Heart right ventricle (tissue), 16 donors: ENCODE measurements at places on chromosomes 5 and 9. TPM values are rescaled to one million over a fixed set of nuclear protein-coding genes. Genes with fewer than 3 reads are reported as not detected.

The TGFBR1 gene
- 20.0 TPM for total RNA-seq

DNA sequence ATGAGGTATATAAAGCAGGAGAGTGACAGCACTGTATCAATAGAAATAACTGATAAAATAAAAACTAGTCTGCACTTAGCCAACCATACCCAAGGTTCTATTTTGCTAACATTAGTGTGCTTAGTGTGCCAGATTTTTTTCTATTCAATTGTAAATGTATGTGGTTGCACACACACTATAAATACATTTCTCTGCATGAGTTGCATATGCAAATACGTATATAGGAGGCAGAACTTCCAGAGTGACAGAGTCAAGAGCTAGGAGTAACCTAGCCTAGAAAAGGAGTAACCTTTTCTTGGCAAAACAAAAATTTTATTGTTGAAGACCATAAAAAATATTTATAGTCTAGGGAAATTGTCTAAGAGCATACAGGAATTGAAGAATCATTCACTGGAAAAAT is 461.6 kb downstream of the GABRG2 start:
- no peak overlapping the region for H3K27ac ChIP-seq
- no peak for DNase-seq
- no peak overlapping the region for H3K4me3 ChIP-seq
- no peaks in the 10 kb centered on the region for H3K27me3 ChIP-seq

GRCh38 chr9:90029996-90030395 is 425.2 kb downstream of the GADD45G start:
- no peaks in the 10 kb centered on the region for H3K27me3 ChIP-seq
- H3K36me3 ChIP-seq, result no peaks in the 10 kb centered on the region
- no peak overlapping the region for H3K27ac ChIP-seq
- no peak overlapping the region for H3K4me3 ChIP-seq
- no peaks in the 10 kb centered on the region for H3K4me1 ChIP-seq

The WNT8A gene
- total RNA-seq, result not detected

The INSL6 gene
- not detected for total RNA-seq

The SPINK5 gene
- 0.13 TPM for total RNA-seq

GRCh38 chr5:170571875-170572852 is 68.3 kb downstream of the KCNIP1 start:
- no peak for DNase-seq
- H3K36me3 ChIP-seq, result no peaks in the 10 kb centered on the region
- no peaks in the 10 kb centered on the region for H3K27me3 ChIP-seq

DNA sequence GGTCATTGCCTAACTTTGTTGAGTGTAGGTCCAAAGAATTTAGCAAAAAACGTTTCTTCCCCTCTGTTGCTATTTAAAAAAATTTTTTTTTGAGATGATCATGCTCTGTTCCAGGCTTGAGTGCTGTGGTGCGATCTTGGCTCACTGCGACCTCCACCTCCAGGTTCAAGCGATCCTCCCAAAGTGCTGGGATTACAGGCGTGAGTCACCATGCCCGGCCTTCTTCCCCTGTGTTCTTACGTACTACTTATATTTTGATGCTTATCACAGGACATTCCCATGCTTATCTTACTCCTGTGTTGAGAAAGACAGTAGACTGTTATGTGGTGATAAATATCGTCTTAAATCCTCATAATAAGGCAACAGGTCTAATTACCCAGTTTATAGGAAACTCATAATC is 2.5 kb downstream of the ACER2 start:
- no peak overlapping the region for H3K27ac ChIP-seq
- H3K4me1 ChIP-seq, result peaks cover 15% of the 10 kb centered on the region
- no peak for DNase-seq
- H3K36me3 ChIP-seq, result no peaks in the 10 kb centered on the region
- H3K27me3 ChIP-seq, result no peaks in the 10 kb centered on the region
- H3K4me3 ChIP-seq, result no peak overlapping the region

DNA sequence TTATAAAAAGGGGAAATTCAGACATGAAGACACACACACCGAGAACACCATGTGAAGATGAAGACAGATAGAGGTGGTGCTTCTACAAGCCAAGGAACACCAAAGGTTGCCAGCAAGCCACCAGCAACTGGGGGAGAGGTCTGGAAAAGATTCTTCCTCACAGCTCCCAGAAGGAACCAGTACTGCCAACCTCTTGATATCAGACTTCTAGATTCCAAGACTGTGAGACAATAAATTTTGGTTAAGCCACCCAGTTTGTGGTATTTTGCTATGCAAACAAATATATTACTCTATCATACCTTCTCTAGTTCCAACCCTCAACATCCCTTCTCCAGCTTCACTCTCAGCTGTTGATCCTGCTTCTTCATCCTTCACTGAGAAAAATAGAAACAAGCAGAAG is 451.1 kb downstream of the EBF1 start:
- no peaks in the 10 kb centered on the region for H3K4me1 ChIP-seq
- no peak overlapping the region for H3K27ac ChIP-seq
- H3K36me3 ChIP-seq, result no peaks in the 10 kb centered on the region
- H3K27me3 ChIP-seq, result no peaks in the 10 kb centered on the region
- H3K4me3 ChIP-seq, result no peak overlapping the region

The NUTM2F gene
- total RNA-seq, result not detected

DNA sequence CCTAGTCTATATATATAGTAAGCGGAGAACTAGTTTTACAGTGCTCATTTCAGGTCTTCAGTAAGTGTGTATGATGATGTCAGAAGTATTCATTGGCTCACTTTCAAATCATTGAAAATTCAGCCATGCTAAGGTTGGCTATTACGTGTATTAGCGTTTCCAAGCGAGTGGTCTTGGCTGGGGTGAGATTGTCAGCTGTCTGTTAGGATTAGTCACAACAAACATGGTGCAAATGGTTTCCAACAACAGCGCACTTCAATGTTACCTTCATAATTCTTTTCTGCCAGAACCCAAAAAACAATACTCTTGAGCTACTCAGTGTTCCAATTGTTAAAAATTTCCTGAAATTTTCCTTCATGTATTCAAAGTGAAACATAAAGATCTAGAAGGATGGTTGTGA is 283.0 kb downstream of the AOPEP start:
- no peak overlapping the region for H3K4me3 ChIP-seq
- no peaks in the 10 kb centered on the region for H3K27me3 ChIP-seq
- no peak for DNase-seq
- H3K27ac ChIP-seq, result peak overlapping the region; percentile 99
- peaks cover 39% of the 10 kb centered on the region for H3K4me1 ChIP-seq

The SLC22A5 gene
- 29.1 TPM for total RNA-seq

The TERT gene
- not detected for total RNA-seq

- H3K4me3 ChIP-seq, result no peak overlapping the region
- no peaks in the 10 kb centered on the region for H3K36me3 ChIP-seq
- no peak overlapping the region for H3K27ac ChIP-seq
- H3K27me3 ChIP-seq, result no peaks in the 10 kb centered on the region
- no peak for DNase-seq
These were observed 126.4 kb downstream of the DOCK2 start for GRCh38 chr5:169763376-169764017.

DNA sequence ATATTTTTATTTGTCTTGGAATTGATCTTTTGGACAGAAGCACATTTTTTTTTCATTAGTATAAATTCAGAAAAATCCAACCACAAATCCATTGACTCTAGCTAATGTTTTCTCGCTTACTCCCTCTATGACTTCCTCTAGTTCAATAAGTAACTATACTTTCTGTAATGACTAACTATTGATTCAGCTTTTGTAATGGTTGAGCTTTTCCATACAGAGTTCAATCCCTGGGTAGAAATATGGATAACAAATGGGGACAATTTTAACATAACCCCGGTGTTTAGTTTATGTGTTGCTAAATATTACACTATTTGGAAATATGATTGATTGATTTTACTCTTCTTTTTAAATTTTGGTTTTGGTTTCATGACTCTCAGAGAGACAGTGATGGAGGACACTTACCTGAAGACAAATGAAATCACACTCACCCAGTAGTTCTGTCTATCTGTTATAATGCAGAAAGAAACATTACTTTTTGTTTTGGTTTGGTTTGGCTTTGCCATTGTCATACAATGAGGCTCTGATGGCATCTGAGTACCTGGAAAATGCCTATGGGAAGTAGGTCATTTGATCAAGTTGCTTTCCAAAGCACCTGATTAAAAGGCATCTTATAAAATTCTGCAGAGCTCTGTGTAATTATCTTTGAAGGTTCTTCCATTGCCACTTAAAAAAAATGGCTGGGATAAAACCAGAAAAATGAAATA is 309.7 kb upstream of the MPDZ start:
- no peaks in the 10 kb centered on the region for H3K36me3 ChIP-seq
- no peak overlapping the region for H3K27ac ChIP-seq
- DNase-seq, result no peak

The ENHO gene
- 0.64 TPM for total RNA-seq

DNA sequence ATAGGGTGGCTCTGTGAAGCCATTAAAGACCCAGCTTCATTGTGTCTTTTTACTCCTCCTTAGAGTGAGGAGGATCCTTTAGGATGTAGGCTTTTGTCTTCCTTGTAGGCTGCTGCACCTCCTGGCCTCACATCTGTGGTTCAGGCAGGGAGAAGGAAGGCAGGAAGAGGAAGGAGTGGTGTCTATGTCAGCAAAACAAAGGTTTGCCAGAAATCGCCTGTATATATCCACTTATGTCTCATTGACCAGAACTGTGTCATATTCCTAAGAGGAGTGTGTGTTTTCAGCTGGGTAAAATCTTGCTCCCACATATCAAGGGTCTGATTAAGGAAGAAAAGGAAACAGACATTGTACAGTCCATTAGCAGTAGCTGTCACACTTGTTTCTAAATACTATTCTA is 213.8 kb downstream of the ARHGAP26 start:
- no peaks in the 10 kb centered on the region for H3K27me3 ChIP-seq
- H3K27ac ChIP-seq, result no peak overlapping the region
- DNase-seq, result no peak

The EDIL3 gene
- 8.1 TPM for total RNA-seq

GRCh38 chr5:62489471-62489870 is 76.9 kb downstream of the IPO11 start:
- no peaks in the 10 kb centered on the region for H3K27me3 ChIP-seq
- H3K27ac ChIP-seq, result no peak overlapping the region
- peaks cover 59% of the 10 kb centered on the region for H3K36me3 ChIP-seq
- no peak overlapping the region for H3K4me3 ChIP-seq
- no peaks in the 10 kb centered on the region for H3K4me1 ChIP-seq

The WHRN gene
- 0.23 TPM for total RNA-seq

The IFNA7 gene
- total RNA-seq, result not detected

The NTNG2 gene
- total RNA-seq, result 3.0 TPM

GRCh38 chr9:36812556-36812955 is 221.5 kb downstream of the PAX5 start:
- no peaks in the 10 kb centered on the region for H3K36me3 ChIP-seq
- no peaks in the 10 kb centered on the region for H3K27me3 ChIP-seq
- H3K4me1 ChIP-seq, result no peaks in the 10 kb centered on the region

The PCAT7 gene
- not detected for total RNA-seq

The PCDHA9 gene
- total RNA-seq, result 0.15 TPM

GRCh38 chr9:28439688-28440087 is 866.4 kb upstream of the C9orf72 start:
- H3K4me1 ChIP-seq, result no peaks in the 10 kb centered on the region
- no peak for DNase-seq

- H3K36me3 ChIP-seq, result no peaks in the 10 kb centered on the region
- H3K4me3 ChIP-seq, result no peak overlapping the region
- H3K27me3 ChIP-seq, result no peaks in the 10 kb centered on the region
- DNase-seq, result no peak
These were observed 82.5 kb upstream of the SLC1A3 start for GRCh38 chr5:36523926-36524325.
